Gastrocnemius medialis (tissue), 4 donors: ENCODE measurements at places on chromosomes 5 and 9.
A peak's percentile ranks its signal among the peaks of the same experiment; 100 is the strongest.

- no peaks in the 10 kb centered on the region for H3K27me3 ChIP-seq
- H3K27ac ChIP-seq = no peak overlapping the region
- H3K4me3 ChIP-seq = no peak overlapping the region
These were observed 131.3 kb downstream of the ZDHHC21 start for GRCh38 chr9:14561929-14562405.

- no peak overlapping the region for H3K4me3 ChIP-seq
- H3K36me3 ChIP-seq = no peaks in the 10 kb centered on the region
- H3K4me1 ChIP-seq = no peaks in the 10 kb centered on the region
- DNase-seq = no peak
These were observed 26.8 kb upstream of the SLC12A7 start for GRCh38 chr5:1138445-1139245.

- H3K27ac ChIP-seq = no peak overlapping the region
- H3K27me3 ChIP-seq = no peaks in the 10 kb centered on the region
- no peaks in the 10 kb centered on the region for H3K4me1 ChIP-seq
- no peak for DNase-seq
These were observed 280.3 kb downstream of the ARHGEF28 start for GRCh38 chr5:73906277-73906676.

DNA sequence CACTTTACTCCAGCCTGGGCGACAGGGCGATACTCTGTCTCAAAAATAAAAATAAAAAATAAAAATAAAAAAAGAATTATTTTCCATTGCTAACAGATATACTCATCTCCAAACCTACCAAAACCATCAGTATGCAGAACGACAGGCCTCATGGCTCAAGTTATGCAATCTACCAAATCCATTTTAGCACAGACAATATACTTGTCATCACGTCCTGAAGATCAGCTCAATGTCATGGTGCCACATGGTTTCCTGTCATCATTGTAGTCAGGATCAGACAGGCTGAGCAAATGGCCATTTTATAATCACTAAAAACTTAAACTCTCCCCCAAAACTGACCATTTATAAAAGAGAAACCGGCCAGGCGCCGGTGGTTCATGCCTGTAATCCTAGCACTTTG, 69.1 kb downstream of the HABP4 start:
- no peak overlapping the region for H3K4me3 ChIP-seq
- H3K36me3 ChIP-seq = no peaks in the 10 kb centered on the region
- no peaks in the 10 kb centered on the region for H3K4me1 ChIP-seq

DNA sequence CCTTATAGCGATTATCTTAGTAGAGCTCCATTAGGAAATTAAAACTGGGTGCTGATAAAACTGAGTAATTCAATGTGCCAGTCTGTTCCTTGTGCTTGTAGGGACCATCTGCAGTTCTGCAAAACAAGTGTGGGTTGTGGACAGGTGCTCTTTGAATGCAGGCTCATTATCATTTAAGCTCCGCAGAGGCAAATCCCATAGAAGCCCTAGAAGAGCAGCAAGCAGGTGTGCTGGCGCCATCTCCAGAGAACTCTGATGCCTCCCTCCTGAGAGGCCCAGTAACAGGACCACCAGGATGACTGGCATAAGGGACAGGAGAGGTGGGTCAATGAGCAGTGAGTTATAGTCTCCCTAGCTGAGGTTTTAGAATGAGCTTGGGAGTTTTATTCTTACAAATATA, 1342.4 kb upstream of the DMAC1 start:
- H3K27ac ChIP-seq = no peak overlapping the region
- H3K4me3 ChIP-seq = no peak overlapping the region
- no peaks in the 10 kb centered on the region for H3K4me1 ChIP-seq
- no peak for DNase-seq
- no peaks in the 10 kb centered on the region for H3K36me3 ChIP-seq

- peaks cover 16% of the 10 kb centered on the region for H3K4me1 ChIP-seq
- no peaks in the 10 kb centered on the region for H3K36me3 ChIP-seq
- peak overlapping the region; percentile 15 for H3K4me3 ChIP-seq
- DNase-seq = no peak
- H3K27me3 ChIP-seq = peaks cover 66% of the 10 kb centered on the region
- no peak overlapping the region for H3K27ac ChIP-seq
These were observed 343 bp downstream of the LMX1B start for GRCh38 chr9:126614088-126614454.

GRCh38 chr5:104053353-104053649, 490.7 kb upstream of the NUDT12 start:
- no peak overlapping the region for H3K4me3 ChIP-seq
- no peaks in the 10 kb centered on the region for H3K4me1 ChIP-seq
- H3K27ac ChIP-seq = no peak overlapping the region

DNA sequence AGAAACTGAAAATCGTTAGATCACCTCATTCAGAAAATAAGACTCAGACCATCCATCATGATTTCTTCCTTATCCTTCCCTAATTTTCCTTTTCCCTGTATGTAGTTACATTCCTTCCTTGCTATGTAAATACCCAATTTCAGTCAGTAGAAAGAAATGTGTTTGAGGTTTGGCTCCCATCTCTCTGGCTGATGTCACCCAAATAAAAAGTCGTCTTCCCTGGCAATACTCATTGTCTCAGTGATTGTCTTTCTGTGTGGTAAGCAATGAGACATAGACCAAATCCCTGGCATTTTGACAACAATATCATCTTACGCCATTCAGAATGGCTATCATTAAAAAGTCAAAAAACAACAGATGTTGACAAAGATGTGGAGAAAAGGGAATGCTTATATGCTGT, 303.9 kb upstream of the EDIL3 start:
- H3K4me1 ChIP-seq = no peaks in the 10 kb centered on the region
- H3K27me3 ChIP-seq = no peaks in the 10 kb centered on the region
- no peak for DNase-seq

DNA sequence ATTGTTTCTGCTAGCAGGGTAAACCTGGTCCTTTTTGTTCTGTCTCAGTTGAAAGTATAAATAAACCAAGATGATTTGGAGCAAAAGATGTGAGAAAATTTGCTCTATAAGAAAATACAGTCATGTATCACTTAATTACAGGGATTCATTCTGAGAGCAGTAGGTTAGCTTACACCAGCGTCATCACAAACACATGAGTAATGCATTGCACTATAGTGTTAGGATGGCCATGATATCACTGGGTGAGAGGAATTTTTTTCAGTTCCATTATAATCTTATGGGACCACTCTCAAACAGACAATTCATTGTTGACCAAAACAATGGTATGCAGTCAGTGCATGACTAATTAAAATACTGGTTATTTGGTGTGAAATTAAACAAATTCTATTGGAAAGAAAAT, 430.9 kb downstream of the CHSY3 start:
- H3K4me1 ChIP-seq = no peaks in the 10 kb centered on the region
- no peaks in the 10 kb centered on the region for H3K27me3 ChIP-seq
- no peaks in the 10 kb centered on the region for H3K36me3 ChIP-seq
- DNase-seq = no peak

- no peak for DNase-seq
- no peaks in the 10 kb centered on the region for H3K27me3 ChIP-seq
- no peaks in the 10 kb centered on the region for H3K4me1 ChIP-seq
- H3K27ac ChIP-seq = no peak overlapping the region
These were observed 479.0 kb downstream of the ZSWIM6 start for GRCh38 chr5:61811052-61811451.

- no peaks in the 10 kb centered on the region for H3K36me3 ChIP-seq
- H3K27me3 ChIP-seq = no peaks in the 10 kb centered on the region
- no peak overlapping the region for H3K4me3 ChIP-seq
- H3K4me1 ChIP-seq = peaks cover 41% of the 10 kb centered on the region
- DNase-seq = no peak
- H3K27ac ChIP-seq = no peak overlapping the region
These were observed 3.0 kb upstream of the HRCT1 start for GRCh38 chr9:35903049-35903448.

DNA sequence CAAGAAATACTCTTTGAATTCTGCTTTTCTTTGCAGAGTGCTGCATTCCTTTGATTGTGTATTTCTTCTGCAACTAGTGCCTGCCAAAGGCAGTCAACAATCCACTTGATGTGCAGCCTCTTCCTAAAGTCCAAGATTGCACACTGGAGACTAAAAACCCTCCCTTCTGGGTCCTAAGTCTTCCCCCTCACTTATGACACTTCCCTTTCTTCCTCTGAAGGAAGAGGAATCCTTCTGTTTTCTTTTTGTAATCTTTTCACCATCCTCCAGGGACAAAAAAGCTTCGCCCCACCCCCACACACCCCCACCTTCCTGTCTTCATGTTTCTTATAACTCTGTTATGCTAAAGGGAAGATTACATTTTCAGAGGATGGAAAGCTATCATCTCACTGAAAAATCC, 39.9 kb downstream of the WDR36 start:
- H3K27me3 ChIP-seq = no peaks in the 10 kb centered on the region
- no peak overlapping the region for H3K27ac ChIP-seq
- H3K4me1 ChIP-seq = no peaks in the 10 kb centered on the region
- DNase-seq = no peak

GRCh38 chr9:121861501-121862180, 210.2 kb downstream of the DAB2IP start:
- no peaks in the 10 kb centered on the region for H3K36me3 ChIP-seq
- H3K27me3 ChIP-seq = no peaks in the 10 kb centered on the region
- peaks cover 3% of the 10 kb centered on the region for H3K4me1 ChIP-seq
- peak; percentile 40 for DNase-seq
- H3K4me3 ChIP-seq = no peak overlapping the region

DNA sequence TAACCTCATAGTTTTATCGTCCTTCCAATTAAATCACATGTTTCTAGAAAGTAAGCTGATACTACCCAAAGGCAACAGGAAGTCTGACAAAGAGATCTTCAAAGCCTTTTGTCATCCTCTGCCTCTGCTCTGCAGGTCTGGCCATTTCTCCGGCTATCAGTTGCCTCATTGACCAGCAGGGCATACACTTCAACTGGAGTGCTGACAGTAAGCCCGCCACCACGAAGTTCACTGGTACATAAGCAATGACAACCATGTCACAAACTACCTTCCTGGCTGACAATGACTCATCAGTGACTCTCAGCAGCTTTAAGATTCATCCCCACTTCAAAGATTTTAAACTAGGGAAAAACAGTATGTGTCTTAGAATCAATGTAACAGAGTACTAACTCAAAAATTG, 20.6 kb downstream of the SPTLC1 start:
- no peak overlapping the region for H3K4me3 ChIP-seq
- H3K36me3 ChIP-seq = no peaks in the 10 kb centered on the region
- H3K27ac ChIP-seq = no peak overlapping the region
- no peaks in the 10 kb centered on the region for H3K4me1 ChIP-seq
- no peak for DNase-seq

DNA sequence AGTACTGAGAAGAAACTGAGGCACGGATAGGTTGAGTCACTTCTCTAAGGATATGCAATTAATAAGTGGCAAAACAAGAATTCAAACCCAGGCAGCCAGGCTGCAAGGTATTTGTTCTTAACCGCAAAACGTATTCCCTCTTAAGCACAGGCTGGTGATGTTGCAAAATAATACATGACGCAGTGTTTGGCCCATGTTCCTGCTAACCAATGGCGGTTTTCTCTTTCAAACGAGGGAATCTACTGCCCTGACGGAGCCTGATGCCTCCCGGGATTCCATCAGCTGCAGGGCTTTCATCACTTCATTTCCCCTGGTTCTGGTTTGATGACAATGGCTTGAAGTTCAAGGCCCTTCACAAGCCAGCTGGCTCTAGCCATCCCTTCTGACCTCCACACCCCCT, 154.8 kb downstream of the SLIT3 start:
- H3K36me3 ChIP-seq = no peaks in the 10 kb centered on the region
- H3K4me1 ChIP-seq = no peaks in the 10 kb centered on the region
- H3K27me3 ChIP-seq = no peaks in the 10 kb centered on the region
- H3K4me3 ChIP-seq = no peak overlapping the region

GRCh38 chr5:143186623-143187022, 216.9 kb downstream of the NR3C1 start:
- no peaks in the 10 kb centered on the region for H3K36me3 ChIP-seq
- H3K27ac ChIP-seq = peak overlapping the region; percentile 64
- peaks cover 43% of the 10 kb centered on the region for H3K4me1 ChIP-seq
- no peak for DNase-seq
- no peaks in the 10 kb centered on the region for H3K27me3 ChIP-seq

GRCh38 chr5:75848077-75848476, 130.8 kb upstream of the POC5 start:
- H3K27me3 ChIP-seq = no peaks in the 10 kb centered on the region
- H3K4me1 ChIP-seq = no peaks in the 10 kb centered on the region
- no peak for DNase-seq
- H3K36me3 ChIP-seq = no peaks in the 10 kb centered on the region

- H3K36me3 ChIP-seq = no peaks in the 10 kb centered on the region
- H3K27ac ChIP-seq = no peak overlapping the region
- no peaks in the 10 kb centered on the region for H3K27me3 ChIP-seq
- H3K4me3 ChIP-seq = no peak overlapping the region
- DNase-seq = no peak
These were observed 735.8 kb upstream of the WWC1 start for GRCh38 chr5:167555565-167556166.

- no peaks in the 10 kb centered on the region for H3K27me3 ChIP-seq
- no peak overlapping the region for H3K27ac ChIP-seq
- DNase-seq = no peak
- no peak overlapping the region for H3K4me3 ChIP-seq
These were observed 54.9 kb downstream of the RICTOR start for GRCh38 chr5:39019254-39019653.

DNA sequence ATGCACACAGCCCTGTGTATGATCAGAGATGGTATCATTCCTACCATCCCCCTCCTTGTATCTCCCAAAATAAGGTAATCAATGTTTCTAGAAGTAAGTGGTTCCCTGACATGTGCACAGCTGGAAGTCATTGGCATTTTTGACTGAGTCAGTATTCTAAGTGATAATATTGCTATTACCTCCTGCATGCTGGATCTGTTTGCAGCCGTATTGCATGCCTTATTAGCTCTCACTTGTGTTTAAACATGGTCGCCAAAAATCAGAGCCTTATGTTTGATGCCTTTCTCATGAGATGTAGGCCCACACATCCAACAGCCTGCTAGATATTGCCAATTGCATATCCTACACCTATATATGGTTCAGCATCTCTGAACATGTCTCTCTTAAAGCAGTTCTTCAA, 254.3 kb downstream of the CDH12 start:
- H3K4me1 ChIP-seq = no peaks in the 10 kb centered on the region
- no peak for DNase-seq
- no peak overlapping the region for H3K27ac ChIP-seq
- H3K4me3 ChIP-seq = no peak overlapping the region
- H3K36me3 ChIP-seq = no peaks in the 10 kb centered on the region
- H3K27me3 ChIP-seq = no peaks in the 10 kb centered on the region

DNA sequence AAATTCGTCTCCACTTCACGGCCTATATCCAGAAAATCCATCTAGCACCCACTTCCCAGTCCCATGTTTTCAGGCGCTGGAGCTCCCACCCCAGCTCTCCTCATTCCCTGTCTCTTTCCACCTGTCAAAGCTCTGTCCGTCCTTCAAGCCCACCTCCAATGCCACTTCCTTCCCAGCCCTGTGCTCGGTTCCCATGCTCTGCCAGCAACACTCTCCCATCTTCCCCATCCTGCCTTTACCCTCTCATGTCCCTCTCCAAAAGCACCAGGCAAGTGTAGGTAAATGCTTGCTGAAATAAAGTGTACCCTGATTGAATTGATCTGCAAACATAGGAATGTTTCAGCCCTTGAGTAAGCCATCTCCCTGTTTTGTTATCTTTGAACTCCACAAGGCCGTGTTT, 9.2 kb downstream of the DRD1 start:
- no peak overlapping the region for H3K27ac ChIP-seq
- H3K4me1 ChIP-seq = no peaks in the 10 kb centered on the region
- no peaks in the 10 kb centered on the region for H3K27me3 ChIP-seq
- DNase-seq = no peak
- H3K4me3 ChIP-seq = no peak overlapping the region
